Activated T-helper 1 cell treated with Interleukin-2 at 50 U/mL for 16 hours (primary cell): ENCODE measurements at places on chromosomes 3 and 15.

GRCh38 chr3:152019508-152019907, 146.1 kb downstream of the SUCNR1 start:
- no peak for DNase-seq

GRCh38 chr3:136195258-136196063, 674 bp downstream of the MSL2 start:
- DNase-seq = peak; percentile 70

- DNase-seq = no peak
Observed at GRCh38 chr15:56989411-56989924, 71.0 kb downstream of the TCF12 start.

DNA sequence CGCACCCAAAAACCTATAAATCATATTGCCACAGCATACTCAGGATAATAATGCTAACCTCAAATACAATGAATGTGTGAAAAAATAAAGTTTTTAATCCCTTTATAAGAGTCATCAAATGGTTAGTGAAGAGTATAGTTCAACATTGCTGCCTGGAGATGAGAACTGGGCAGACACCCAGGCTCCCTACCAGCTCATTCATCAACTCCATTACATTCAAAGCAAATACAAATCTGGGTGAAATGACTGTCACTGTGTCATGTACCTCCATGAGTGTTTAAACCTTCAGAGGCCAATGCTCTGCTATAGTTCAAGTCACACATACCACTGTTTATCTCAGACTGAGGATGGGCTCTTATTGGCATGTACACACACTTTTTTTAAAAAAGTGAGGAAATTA, 167.2 kb upstream of the KCNMB2 start:
- no peak for DNase-seq

GRCh38 chr3:111733154-111733553, 125.9 kb upstream of the PHLDB2 start:
- DNase-seq = no peak

- no peak for DNase-seq
Observed at GRCh38 chr15:87711026-87711425, 545.5 kb downstream of the NTRK3 start.

GRCh38 chr3:186160691-186161243, 51.9 kb upstream of the ETV5 start:
- DNase-seq = no peak
